ENCODE measurements at places on chromosomes 3 and 15. TPM values are rescaled to one million over a fixed set of nuclear protein-coding genes. Genes with fewer than 3 reads are reported as not detected.

DNA sequence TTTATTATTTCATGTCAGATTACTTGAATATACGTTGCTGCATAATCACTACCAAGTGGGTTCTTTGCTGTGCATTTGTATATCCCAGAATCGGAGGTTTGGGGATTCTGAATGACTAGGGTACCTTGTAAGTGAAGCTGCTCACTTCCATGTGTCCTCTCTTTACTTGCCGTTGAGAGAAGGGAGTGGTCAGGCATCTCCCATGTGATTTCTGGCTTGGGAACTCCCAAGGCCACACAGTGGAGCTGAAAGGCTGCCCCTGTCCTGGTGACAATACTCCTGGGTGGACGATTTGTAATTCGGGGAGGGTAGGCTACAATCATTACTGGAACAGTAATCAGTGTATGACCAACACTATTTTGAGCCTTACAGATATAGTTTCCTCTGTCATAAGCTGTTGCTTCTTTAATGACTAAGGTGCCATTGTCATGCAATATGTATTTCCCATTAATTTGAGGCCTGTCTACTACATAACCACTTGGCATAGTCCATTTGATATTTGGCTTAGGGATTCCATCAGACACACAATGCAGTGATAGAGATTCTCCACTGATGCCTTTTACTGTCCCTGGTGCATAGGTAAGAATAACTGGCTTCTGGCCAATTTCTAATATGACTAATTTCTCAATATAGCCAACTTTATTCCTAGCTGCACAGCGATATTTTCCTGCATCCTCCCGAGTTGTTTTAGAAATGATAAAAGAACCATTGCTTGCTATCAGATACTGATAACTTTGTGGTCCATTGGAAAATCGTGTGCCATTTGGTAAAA lies 24.0 kb downstream of the IGSF10 start:
- H3K27me3 ChIP-seq = no peaks in the 10 kb centered on the region
- H3K36me3 ChIP-seq = no peaks in the 10 kb centered on the region
- no peak for DNase-seq
- H3K4me3 ChIP-seq = no peak overlapping the region
- no peak overlapping the region for H3K27ac ChIP-seq

DNA sequence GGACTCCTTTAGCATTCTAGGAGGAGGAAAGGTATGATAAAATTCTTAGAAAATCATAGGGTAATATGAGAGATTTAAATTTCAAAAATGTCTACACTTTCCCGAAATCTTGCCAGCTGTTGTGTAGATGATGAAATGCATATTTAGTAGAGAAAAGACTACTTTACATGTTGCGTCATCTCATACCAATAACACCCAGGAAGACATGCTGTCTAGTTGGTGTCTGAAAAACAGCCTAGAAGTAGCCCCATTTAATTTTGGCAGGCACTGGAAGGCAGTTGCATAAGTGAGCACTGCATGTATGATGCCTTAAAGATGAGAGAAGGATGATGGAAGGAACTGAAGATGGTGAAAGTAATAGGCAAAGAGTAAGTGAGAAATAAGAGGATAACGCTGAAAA lies 310.5 kb upstream of the TPM1 start:
- no peaks in the 10 kb centered on the region for H3K27me3 ChIP-seq
- no peak overlapping the region for H3K27ac ChIP-seq
- DNase-seq = no peak
- no peaks in the 10 kb centered on the region for H3K4me1 ChIP-seq

DNA sequence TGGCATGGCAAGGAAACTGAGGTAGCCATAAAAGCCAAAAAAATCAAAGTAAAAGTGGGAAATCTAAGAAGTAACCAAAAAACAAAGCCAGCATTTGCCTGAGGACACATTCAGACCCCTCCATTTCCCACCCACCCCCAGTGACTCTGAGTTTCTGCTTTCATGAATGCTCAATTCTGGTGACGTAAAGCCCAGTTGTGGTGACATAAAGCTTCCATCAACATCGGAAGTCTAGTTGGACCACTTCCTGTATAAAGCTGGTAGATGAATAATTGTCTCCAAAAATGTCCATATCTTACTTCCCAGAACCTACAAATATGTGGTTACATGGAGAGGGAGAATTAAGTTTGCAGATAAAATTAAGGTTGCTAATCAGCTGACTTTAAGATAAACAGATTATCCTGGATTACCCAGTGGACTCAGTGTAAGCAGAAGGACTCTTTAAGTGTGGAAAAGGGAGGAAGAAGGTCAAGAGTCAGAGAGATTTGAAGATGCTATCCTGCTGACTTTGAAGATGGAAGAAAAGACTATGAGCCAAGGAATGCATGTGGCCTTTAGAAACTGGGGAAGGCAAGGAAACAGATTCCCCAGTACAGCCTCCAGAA lies 62.0 kb upstream of the ST3GAL6 start:
- H3K4me3 ChIP-seq = no peak overlapping the region
- DNase-seq = no peak
- no peaks in the 10 kb centered on the region for H3K4me1 ChIP-seq
- H3K27ac ChIP-seq = no peak overlapping the region
- no peaks in the 10 kb centered on the region for H3K36me3 ChIP-seq

DNA sequence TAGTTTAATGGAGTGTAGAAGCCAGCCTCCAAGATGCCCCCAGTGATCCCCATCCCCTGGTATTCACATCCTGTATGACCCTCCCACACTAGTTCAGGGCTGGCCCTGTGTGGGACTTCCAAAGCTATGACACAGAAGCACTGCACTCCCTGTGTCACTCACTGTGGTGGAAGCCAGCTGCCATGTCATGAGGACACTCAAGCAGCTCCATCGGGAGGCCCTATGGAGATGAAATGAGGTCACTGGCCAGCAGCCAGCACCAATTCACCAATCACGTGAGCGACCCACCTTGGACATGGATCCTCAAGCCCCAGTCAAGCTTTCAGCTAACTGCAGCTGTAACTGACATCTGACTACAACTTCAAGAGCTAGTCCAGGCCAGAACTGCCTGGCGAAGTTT lies 3.9 kb upstream of the ACAN start:
- H3K4me3 ChIP-seq = no peak overlapping the region
- H3K27me3 ChIP-seq = peaks cover 90% of the 10 kb centered on the region
- H3K36me3 ChIP-seq = no peaks in the 10 kb centered on the region
- no peak for DNase-seq

Gene SAXO2
- 2.1 TPM for total RNA-seq

Gene CYP8B1
- not detected for total RNA-seq

Data from sigmoid colon (tissue), 7 donors.